ENCODE measurements at places on chromosomes 3 and 15. TPM values are rescaled to one million over a fixed set of nuclear protein-coding genes. Genes with fewer than 3 reads are reported as not detected.

The IGDCC3 gene
- polyA plus RNA-seq: 12.8 TPM

The NMNAT3 gene
- 9.2 TPM for polyA plus RNA-seq

The GABRB3 gene
- polyA plus RNA-seq: 6.5 TPM

The FBXL22 gene
- polyA plus RNA-seq: 1.5 TPM

The COL7A1 gene
- polyA plus RNA-seq: 14.4 TPM

The KLHL6 gene
- 1.2 TPM for polyA plus RNA-seq

The TEX55 gene
- polyA plus RNA-seq: not detected

The SLC22A14 gene
- polyA plus RNA-seq: 0.89 TPM

The C3orf22 gene
- 0.14 TPM for polyA plus RNA-seq

The CNBP gene
- 338 TPM for polyA plus RNA-seq
